ENCODE measurements at places on chromosomes 13 and 19.

DNA sequence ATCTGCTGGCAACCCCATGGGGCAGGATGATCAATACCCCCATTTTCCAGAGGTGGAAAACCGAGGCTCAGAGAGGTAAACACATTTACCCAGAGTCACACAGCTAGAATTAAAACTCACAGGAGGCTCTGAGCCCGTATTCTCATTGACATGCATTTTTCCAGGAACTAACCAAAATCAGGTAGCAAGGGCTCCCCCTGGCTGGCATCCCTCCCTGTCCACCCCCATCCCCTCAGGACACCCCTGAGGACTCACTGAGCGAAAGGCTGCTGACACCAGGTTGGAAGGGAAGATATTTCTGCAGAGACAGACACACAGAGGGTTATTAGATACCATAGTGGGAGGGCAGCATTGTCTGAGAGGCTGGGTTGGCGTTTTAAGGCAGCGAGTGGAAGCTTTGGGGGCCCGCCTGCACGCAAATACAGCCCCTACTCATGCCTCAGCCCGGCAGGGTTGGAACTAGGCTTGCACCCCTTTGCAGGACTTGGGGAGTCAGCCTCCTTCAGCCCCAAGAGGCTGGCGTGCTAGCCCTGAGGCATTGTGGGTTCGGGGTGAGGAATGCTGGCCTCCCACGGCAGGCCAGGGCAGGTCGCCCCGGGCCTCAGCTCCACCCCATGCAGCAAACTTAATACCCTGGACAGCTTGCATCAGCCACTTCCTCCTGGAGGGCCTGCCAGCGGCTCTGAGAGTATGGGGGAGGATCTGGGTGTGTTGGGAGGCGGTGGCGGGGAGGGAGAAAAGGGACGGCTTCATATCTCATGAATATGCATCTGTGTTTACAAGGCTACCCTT lies 3.9 kb downstream of the SLC1A5 start:
- DNase-seq, result no peak

GRCh38 chr13:25280396-25280795 lies 6.9 kb downstream of the MTMR6 start:
- no peak for DNase-seq

GRCh38 chr13:91313103-91313502 lies 34.4 kb upstream of the MIR17HG start:
- DNase-seq, result no peak

- DNase-seq, result no peak
Measured at GRCh38 chr19:38277549-38277948, 13.2 kb downstream of the SPINT2 start.
